Activated naive CD4-positive, alpha-beta T cell treated with Interleukin-2 at 50 U/mL for 16 hours (primary cell): ENCODE measurements at places on chromosomes 4 and X.

DNA sequence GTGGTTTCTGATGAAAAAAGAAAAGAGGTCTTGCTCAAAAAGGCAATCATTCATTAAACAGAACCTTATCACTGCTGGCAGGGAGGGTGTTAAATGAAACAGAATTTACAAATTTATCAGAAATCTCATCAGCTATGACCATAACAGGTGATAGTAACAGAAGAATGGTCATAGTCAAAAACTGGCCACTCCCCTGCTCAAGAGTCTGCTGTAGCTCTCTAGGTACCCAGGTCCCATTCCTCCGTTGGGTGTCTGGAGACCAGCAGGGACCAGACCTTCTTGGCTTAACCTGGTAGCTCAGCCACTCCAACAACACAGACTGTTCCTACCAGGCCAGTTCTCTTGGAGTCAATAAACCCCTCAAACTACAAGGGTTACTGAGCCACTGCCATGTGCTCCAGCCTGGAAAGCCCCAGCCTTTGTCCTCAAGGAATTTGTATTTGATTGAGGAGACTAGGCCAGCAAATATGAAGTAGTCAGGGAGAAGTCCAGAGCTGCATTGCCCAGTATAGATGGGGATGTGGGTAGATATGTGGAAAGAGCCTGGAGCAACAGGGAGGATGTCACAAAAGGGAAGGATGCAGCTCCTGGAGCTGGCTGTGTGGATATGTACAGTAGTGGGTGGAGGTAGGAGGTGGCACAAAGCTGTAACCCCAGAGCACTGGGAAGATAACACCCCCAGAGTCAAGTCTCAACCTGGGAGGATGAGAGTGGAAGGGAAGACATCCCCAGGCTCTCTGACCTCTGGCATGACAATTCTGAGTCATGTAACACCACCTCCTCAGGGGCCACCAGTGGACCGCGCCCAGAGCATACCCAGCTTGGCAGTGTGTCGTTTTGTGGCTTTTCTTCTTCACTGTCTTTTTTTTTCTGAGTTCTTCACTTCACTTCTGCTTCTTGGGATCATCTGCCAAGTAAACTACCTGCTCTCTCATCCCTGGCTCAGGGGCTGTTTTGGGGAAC lies 21.9 kb downstream of the RASL11B start:
- DNase-seq, result no peak

DNA sequence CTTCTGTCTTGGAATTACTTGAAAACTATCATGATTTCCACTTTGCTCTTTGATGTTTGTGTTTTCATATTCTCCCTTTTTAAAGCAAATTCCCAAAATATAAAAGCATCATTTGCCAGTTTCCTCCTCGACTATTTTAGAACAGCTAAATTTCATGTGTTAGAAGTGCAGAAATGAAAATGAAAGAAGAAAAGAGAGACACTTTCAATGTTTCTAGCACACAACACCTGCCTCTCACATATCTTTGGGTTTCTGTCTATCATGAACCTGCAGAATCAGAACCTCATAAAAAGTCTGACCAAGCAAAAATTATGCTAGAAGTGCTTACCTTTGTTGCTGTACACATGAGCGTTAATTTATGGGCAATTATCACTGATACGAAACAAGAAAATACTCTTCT lies 1.9 kb upstream of the NEUROG2 start:
- no peak for DNase-seq

GRCh38 chrX:2708592-2709188 lies 17.6 kb downstream of the CD99 start:
- DNase-seq, result no peak

DNA sequence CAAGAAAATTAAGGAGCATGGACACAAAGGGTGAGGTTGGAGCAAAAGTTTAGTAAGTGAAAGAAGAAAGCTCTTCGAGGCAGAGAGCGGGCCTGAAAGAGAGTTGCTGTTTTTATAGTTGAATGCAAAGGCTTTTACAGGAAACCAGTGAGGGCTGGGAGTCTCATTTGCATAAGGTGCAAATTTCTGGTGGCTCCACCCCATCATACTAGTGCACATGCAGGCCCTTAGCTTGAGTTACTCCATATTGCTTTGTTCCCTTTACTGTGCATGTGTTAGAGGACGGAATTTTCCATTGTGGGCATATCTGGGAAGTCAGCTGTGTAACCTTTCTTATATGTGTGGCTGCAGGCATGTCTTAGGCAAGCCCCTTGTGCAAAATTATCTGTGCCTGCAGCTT lies 48.0 kb downstream of the CPE start:
- no peak for DNase-seq

GRCh38 chr4:988726-989721 lies 2.2 kb downstream of the IDUA start:
- DNase-seq, result no peak

GRCh38 chr4:30116401-30116800 lies 603.8 kb upstream of the PCDH7 start:
- no peak for DNase-seq

DNA sequence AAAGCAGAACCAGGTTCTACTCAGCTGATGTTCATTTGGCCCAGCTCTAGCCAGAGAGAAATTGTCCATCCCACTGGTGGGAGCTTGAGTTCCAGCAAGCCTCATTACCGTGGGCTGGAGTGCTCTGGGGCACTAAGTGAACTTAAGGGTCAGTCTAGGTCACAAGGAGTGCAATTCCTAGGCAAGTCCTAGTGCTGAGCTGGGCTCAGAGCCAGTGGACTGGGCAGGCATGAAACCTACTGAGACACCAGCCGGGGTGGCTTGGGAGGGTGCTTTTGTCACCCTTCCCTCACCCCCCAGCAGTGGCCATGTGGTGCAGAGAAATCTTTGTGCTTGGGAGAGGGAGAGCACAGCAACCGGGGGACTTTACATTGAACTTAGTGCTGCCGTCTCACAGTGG lies 39.4 kb downstream of the GSX2 start:
- DNase-seq, result no peak

GRCh38 chrX:50853399-50853798 lies 39.4 kb upstream of the SHROOM4 start:
- DNase-seq, result no peak

DNA sequence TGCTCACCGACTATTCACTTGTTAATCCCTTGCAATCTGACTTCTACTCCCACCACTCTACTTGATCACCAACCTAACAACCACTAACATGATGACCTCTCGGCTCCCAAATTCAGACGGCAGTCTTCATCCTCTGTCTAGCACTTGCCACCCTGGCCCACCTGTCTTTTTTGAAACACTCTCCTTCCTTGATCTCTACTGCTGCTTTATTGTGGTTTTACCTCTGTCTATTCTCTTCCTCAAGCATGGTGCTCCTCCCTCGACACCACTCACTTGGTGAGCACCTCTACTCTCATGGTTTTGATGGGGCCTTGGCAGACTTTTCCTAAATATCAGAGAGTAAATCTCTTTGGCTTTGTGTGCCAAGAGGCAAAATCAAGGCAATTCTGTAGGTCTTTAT lies 21.7 kb upstream of the CXCR3 start:
- no peak for DNase-seq

- DNase-seq, result no peak
These were observed 84.1 kb upstream of the MAGEA4 start for GRCh38 chrX:151828439-151829080.
